T-helper 2 cell treated with Interferon-gamma antibody and Interleukin-4, amounts not matched to agents 100 ng/mL and 5 ng/mL, for 36 hours (primary cell): ENCODE measurements at places on chromosomes 5 and 9. TPM values are rescaled to one million over a fixed set of nuclear protein-coding genes. Genes with fewer than 3 reads are reported as not detected.

CTNNAL1 gene
- total RNA-seq = 6.5 and 8.4 TPM in 2 replicates

CORO2A gene
- total RNA-seq = 3.2 TPM in 2 replicates

C5orf52 gene
- not detected in 2 replicates for total RNA-seq

RAI14 gene
- total RNA-seq = 1.2 and 1.5 TPM in 2 replicates

SV2C gene
- 0.02 TPM in 2 replicates for total RNA-seq

PRR16 gene
- not detected in 2 replicates for total RNA-seq

TIFAB gene
- not detected in 2 replicates for total RNA-seq
